ENCODE measurements at places on chromosomes 16 and 17. TPM values are rescaled to one million over a fixed set of nuclear protein-coding genes. Genes with fewer than 3 reads are reported as not detected.
A peak's percentile ranks its signal among the peaks of the same experiment; 100 is the strongest.

AANAT gene
- total RNA-seq = not detected

DNA sequence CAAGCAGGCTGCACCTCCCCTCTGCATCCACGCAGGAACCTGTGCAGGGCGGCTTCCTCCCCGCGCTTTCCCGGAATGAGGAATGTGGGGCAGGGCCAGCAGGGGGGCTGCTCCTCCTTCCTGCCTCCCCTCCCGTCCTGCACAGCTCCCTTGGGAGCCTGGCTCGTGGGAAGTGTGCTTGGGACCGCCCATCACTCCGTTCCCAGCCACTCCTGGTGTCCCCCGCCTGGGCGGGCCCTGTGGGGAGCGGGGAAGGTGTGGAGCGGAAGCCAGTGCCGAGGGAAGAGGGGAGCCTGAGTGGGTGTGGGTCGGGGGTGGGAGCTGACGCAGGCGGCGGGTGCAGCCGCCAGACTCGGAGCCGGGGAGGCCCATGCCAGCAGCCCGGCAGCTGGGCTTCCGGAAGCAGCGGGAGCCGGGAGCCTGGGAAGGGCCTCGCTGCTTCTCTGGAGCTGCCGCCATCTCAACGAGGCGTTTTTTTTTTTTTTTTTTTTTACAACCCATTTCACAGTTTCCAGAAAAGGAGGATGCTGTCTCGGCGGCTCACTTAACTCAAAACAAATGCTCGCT is 24.1 kb downstream of the BAHCC1 start:
- DNase-seq = peak; percentile 97

GRCh38 chr16:4477966-4478365 is 1.8 kb downstream of the HMOX2 start:
- no peak for DNase-seq

- DNase-seq = no peak
Observed at GRCh38 chr16:11547118-11547916, 39.4 kb downstream of the LITAF start.

GRCh38 chr17:83143817-83144231 is 64.4 kb downstream of the METRNL start:
- DNase-seq = peak; percentile 86

CTNS gene
- 10.4 TPM for total RNA-seq

DNA sequence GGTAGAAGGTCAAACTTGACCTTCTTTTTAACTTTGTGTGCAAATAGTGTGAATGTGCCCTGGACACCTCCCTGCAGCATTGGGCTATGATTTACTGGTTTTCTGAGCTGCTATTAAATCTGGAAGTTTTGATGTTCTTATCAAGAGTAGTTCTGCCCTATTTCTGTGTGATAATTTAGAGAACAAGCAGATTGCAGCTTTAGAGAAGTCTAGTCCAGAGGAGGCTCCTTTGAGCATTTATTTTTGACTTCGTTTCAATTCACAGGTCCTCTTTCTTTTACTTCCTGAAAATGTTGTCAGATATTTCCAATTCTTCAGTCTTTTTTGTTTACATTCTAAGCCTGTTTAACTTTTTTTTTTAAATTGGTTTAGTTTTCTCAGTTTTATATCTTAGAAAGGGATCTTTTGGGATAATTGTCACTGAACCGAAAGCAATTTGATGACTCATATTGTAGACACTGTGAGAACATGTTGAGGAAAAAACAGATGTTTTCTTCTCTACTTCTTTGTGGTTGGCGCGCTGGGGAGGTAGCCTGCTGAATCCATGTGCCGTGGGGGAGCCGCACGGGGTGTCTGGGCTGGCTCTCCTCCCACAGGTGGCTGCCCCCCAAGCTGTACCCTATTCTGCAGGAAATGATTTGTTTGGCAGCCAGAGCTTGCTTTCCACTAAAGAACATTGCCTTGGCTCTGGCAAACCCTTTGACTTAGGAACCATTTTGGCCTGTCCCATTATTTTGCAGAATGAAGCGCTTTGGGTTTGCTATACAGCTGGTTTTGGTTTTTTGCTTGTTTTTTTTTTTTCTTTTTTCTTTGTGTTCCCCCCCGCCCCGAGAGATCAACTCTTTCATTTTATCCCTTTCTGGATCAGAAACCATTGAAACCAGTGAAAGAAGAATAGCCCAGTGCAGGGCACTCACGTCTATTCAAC is 53.4 kb downstream of the MFSD11 start:
- DNase-seq = no peak

- no peak for DNase-seq
Observed at GRCh38 chr16:535446-536405, 8.2 kb downstream of the CAPN15 start.

RAB37 gene
- 2.9 TPM for total RNA-seq

GAS7 gene
- total RNA-seq = 124 TPM

TOX3 gene
- total RNA-seq = not detected

DNA sequence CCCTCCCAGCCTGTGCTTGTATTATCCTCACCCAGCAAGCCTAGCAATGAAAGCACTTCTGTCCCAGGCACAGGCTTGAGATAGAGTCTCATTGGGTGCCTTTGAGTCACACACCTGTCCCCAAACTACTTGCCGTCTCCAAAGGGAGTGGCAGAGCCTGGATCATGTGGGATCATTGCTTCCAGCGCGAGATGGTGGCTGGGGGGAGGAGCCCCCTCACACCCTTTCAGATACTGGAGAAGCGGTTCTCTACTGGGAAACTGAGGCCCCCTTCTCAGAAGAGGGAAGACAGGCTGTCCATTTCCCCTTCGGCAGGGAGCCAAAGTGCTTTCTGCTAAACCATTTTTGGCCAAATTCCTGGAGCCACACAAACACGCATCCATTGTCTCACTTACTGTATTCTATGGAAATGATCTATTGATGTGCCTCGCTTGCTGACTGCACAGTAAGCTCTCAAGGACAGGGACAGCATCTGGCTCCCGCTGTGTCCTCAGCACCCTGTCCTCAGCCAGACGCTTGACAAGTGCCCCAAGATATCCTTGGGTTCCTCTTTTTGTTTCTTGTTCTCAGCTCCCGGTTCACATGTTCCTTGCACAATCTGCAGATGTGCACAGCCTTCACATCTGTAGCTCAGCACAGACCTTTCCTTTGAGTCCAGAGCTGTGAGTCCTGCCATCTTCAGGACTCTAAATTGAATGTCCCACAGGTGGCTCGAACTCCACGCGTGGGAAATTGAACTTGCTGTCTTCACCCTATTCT is 26.0 kb upstream of the DLX3 start:
- no peak for DNase-seq

- no peak for DNase-seq
Observed at GRCh38 chr17:50412188-50412732, 13.8 kb upstream of the ACSF2 start.

RTN4RL1 gene
- 0.50 TPM for total RNA-seq

- DNase-seq = no peak
Observed at GRCh38 chr16:30060836-30061554, 4.6 kb upstream of the ALDOA start.

DNA sequence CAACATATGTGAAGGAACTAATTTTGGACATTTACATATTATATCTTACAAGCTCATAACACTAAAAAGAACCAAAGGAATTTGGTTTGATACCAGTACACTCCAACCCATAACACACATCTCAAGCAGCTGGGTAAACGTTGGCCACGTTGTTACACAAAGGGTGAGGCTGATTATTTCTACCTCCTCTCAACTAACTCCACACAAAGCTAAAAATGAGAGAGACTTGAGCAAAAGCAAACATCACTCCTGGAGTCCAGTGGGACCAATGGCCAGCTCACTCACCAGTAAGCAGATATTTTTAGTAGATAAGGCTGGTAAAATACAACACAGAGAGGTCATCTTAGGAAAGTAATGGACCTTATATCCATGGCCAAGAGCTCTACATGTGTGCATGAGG is 207.6 kb downstream of the MRTFB start:
- peak; percentile 70 for DNase-seq

- no peak for DNase-seq
Observed at GRCh38 chr16:15970202-15970601, 20.8 kb downstream of the ABCC1 start.

DNA sequence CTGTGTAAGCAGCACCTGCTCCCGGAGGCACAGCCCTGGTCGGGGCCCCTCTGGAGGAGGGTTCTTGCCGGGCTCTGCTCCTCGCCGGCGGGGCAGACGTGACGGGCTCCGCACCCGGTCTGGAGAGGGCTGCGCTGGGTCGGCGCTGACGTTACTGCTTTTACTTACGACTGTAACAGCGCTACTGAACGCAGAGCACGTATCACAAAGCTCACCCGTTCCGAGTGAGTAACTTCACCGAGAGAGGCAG is 1.3 kb upstream of the RAB40C start:
- DNase-seq = no peak

GRCh38 chr17:42110301-42111264 is 1.9 kb downstream of the DHX58 start:
- DNase-seq = no peak

DNA sequence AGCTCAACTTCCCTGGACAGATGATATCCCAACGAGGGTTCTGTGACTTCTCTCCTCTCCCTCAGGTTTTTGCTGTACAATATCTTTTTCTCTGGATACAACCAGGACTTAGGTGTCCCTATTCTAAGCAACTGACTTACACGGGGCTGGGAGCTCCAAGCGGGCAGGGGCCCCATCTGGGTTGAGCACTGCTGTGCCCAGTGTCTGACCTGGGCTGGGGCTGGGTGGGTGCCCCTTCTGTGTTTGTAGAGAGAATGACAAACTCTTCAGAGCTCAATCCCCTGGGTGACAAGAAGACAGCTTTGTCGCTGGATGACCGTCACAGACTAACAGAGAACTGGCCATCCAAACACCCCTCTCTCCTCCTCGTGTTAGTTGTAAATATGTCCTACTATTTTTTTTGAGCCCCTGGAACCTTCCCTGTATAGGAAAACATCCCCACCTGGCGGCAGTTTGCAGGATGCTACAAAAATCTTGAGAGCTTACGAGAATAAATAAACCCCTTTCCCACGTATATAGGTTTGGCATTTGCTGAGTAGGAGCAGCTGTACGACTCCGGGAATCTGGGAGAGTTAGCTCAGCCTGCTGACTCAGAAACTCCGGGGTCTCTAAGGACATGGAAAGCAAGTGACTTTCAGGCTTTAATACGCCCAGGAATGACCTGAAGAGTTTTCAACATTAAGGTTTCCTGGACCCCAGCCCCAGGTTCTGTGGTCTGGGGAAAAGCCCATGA is 23.7 kb upstream of the RCVRN start:
- DNase-seq = no peak

HSD17B2 gene
- not detected for total RNA-seq

CHD9 gene
- 48.5 TPM for total RNA-seq

BRIP1 gene
- 0.13 TPM for total RNA-seq

DNA sequence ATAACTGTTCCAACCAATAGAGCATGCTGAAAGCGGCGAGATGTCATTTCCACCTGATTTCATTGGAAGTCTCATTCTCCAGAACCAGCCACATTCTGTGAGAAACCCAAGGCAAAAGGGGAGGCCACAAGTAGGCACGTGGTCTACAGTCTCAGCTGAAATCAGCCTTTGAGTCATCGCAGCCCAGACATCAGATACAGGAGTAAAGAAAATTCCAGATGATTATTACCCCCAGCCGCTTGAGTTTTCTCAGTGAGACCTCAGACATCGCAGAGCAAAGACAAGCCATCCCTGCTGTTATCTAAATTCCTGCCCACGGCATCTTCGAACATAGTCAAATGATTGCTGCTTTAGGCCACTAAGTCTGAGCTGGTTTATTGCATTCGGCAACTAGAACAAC is 23.1 kb downstream of the STAT3 start:
- no peak for DNase-seq

- DNase-seq = no peak
Observed at GRCh38 chr17:27457731-27458523, 1.7 kb downstream of the KSR1 start.

CES3 gene
- 0.23 TPM for total RNA-seq
